Right renal pelvis (tissue), 4 donors: ENCODE measurements at places on chromosomes 5 and 9. TPM values are rescaled to one million over a fixed set of nuclear protein-coding genes. Genes with fewer than 3 reads are reported as not detected.
A peak's percentile ranks its signal among the peaks of the same experiment; 100 is the strongest.

The HRH2 gene
- 2.5 TPM for polyA plus RNA-seq

The PCDHGA6 gene
- 6.5 TPM for polyA plus RNA-seq

The SLC23A1 gene
- 17.0 TPM for polyA plus RNA-seq

The EIF4E1B gene
- polyA plus RNA-seq = not detected

The EMB gene
- 3.9 TPM for polyA plus RNA-seq

The SLC27A6 gene
- 1.7 TPM for polyA plus RNA-seq

The CCL27 gene
- polyA plus RNA-seq = 0.46 TPM

The DDX4 gene
- polyA plus RNA-seq = not detected

The MROH2B gene
- 0.04 TPM for polyA plus RNA-seq

- DNase-seq = no peak
These were observed 26.5 kb downstream of the SPINK5 start for GRCh38 chr5:148090146-148090772.

GRCh38 chr5:172769342-172769615, 1.7 kb downstream of the DUSP1 start:
- no peak for DNase-seq

DNA sequence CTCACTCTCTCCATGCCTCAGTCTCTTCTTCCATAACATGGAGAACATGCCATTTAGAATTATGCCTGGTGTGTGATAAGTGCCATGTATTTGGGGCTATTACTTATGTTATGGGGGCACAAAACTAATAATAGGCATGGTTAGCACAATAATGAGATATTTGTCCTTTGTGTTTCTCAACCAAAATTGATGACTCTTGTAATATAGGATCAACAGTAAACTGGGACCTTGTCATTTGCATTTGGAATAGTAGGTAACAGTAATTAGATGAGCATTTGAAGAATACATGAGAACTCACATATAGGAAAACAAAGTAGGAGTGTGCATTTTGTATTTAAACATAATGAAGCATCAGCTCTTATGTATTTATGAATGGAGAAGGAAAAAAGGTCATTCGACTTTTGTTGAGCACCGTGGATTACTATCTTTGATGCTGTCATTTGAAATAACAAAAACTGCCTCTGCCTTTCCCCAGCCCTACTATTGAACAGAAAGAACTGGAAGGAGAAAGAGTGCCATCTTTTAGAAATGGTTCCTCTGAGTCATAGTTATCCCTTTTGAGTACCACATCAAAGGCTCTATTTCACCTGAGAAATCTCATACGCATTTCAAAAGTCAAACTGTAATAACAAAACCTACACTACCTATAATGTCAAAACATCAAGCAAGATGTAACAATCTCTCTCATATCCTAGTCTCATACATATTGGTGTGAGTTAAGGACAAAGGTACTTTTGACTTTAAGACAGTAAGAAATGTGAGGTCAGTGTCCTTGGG, 655.2 kb downstream of the PDE4D start:
- DNase-seq = no peak

DNA sequence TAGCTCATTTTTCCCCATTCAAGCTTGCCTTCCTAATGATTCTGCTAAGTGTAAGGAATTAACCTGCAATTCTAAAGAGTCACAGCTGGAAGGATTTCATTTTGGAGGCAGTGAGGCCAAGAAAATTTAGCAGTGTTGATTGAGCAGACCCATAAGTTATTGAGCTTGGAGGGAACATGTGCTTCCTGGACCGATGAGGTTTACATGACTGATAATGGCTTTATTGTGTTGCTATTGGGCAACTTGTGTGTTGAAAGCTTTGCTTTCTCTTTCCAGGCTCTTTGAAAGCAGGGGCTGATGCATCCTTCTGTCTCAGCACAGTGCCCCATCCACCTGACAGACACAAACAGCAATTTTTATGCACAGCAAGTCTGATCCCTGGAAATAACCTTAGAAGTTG, 398.9 kb upstream of the PCSK5 start:
- DNase-seq = no peak

GRCh38 chr5:52378237-52378636, 409.5 kb upstream of the ITGA1 start:
- no peak for DNase-seq

DNA sequence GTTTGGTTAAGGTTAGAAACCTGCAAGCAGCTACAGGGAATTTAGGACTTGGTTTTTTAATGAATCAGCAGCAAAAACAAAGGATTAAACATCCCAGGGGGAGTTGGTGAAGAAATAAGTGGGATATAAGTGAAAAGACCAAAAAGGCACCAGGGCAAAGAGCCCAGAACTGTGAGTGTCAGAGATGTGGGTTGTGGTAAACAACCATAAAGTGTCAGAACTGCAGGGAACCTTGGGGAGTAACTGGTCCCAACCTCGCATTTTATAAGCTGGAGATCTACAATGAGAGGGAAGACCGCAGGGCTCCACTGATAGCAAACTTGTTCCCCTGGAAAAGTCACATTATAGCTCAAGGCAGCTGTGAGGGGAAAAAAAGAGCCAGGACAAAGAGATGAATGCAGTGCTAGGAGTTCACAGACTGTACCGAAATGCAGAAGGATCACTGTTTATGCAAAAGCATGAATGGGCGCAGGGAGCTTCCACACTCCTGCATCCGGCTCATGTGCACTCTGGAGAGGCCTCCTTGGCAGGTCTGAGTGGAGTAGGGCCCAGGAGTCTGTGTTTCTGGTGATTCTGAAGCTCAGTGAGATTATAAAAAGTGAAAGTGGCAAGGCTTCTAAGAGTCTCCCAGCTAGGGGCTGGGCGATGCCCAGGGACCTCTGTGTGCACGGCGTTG, 156.3 kb downstream of the GOLPH3 start:
- no peak for DNase-seq

GRCh38 chr9:128420651-128421481, at the start of gene CERCAM:
Gene CERCAM, plus strand, starts transcription at chr9:128420857. Its CDS starts 21 bp downstream, at chr9:128420878.
- DNase-seq = no peak

- no peak for DNase-seq
These were observed 201.7 kb upstream of the PANK3 start for GRCh38 chr5:168780888-168781287.

DNA sequence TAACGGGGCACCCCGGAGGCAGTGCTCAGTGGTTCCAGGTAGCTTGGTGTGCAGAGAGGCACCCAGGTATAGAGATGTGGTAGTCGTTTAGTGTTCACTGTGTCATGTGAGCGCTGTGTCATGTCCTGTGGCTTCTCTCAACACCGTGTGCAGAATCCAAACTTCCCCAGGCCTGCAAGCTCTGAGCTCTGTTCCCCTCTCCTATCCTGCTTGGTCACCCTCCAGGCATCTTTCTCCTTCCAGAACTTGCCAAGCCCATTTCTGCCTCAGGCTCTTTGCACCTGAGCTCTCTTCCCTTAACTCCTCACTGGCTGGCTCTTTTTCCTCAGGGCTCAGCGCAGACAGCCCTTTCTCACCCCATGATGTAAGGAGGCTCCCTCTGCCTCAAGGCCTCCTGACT, 64.8 kb downstream of the CARTPT start:
- DNase-seq = no peak

GRCh38 chr9:136554870-136555269, 9.0 kb upstream of the NOTCH1 start:
- no peak for DNase-seq

GRCh38 chr9:116369706-116370105, 216.1 kb downstream of the PAPPA start:
- no peak for DNase-seq

- DNase-seq = peak; percentile 16
These were observed 193.0 kb downstream of the MELK start for GRCh38 chr9:36765468-36766341.

DNA sequence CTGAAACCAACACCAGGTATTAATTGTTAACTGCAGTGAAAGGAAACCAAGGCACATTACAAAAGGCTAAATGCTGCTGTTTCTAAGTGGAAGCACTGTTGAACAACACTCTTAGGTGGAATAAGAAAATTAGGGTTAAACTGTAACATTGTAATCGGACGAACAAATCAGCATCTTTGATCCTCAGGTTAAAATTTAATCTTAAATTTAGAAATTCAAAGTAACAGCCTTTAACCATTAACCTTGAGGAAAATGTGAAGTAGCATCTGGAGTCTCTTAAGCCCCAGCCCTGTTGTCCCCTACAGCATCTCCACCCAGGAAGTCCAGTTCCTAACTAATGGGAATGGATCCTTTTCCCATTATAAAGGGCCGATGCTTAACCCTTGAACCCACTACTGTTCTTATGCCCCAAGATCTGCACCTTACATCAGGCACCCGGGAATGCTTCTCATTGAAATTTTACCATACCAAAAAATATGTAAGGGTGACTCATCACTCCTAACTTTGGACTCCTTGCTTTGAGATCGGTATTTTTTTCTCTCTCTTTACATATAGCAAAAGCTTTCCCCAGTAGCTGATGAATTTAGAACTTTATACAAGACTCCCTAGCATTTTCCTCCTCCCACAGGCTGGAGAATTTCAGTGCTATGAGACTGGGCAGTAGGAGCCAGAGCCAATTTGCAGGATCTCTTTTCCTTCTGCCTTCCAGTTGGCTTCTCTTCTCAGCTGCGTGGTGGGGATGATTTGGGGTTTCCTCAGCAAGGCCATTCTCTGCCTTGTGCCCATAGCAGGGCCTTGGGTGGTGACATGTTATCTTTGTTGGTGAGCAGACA, 32.0 kb upstream of the ITGA2 start:
- no peak for DNase-seq

DNA sequence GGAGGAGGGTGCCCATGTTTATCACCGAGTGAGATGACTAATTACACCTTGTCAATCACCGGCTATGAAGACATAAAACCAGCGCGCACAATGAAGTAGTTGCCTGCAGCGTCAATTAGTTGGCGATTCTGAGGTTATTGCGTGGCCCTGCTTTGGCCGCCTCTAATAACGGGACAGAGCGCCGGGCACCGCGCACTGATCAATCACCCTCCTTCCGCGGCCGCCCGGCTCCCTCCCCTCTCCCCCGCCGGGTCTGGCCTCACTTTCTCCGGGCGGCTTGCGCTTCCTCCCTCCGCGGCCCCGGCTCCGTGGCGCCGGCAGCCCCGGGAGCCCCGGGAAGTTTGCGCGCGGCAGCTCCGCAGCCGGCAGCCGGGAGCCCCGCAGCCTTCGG, 3.3 kb upstream of the LHX2 start:
- DNase-seq = no peak
